Stimulated activated CD4-positive, alpha-beta T cell treated with anti-CD3 and anti-CD28 coated beads, Interleukin-2, amount 100 ng/mL, for 48 hours (primary cell): ENCODE measurements at places on chromosomes 7 and 10.

- DNase-seq: no peak
Measured at GRCh38 chr7:151807846-151808245, 69.1 kb downstream of the PRKAG2 start.

- no peak for DNase-seq
Measured at GRCh38 chr10:103441206-103441605, 11.0 kb downstream of the CALHM2 start.

DNA sequence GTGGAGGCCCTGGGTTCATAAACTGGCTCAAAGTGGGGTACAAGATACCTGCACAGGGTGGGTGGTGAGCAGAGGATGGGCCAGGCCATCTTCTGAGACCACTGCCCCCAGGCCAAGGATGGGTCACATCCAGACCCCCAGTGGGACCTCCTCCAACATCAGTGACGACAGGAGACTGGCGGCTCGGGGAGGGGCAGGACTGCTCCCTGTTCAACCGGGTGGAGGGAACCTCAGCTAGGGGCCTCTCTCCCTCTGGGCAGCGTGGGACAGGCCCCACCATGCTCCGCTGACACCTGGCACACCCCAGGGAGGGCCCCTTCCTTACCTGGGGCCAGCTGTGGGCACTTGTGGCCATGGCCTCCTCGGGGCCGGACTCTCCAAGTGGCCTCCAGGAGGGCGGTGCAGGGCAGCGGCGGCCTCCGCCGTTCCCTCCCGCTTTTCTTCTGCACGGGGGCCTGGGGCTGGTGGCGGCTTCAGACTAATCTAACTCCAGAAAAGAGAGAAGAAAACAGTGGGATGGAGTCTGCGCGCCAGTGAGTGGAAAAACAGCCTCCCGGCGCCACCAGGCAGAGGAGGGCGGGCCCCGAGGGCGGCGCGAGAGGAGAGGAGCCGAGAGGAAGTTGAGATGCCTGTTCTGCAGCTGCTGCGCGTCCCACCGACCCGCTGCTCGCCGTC lies at the start of gene CALHM2:
Gene CALHM2 (minus strand): TSS at position 540 of the 675 bp plus-strand sequence. CDS start 2,429 bp downstream, outside the sequence.
- peak; percentile 56 for DNase-seq

DNA sequence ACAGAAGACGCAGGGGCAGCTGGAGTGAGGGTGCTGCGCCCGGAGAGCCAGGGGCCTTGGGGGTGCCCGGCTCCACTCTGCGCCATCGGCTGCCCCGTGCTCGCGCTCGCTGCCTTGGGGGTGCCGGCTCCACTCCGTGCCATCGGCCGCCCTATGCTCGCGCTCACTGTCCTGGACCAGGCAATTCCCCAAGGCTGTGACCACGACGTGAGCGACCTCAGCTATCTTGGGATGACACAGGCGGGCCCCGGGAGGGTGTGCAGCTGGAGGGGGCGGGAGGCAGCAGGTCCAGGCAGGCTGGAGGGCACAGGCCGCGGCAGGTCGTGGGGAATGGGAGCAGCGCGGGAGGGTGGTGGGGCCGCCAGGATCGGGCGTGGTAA lies 29.7 kb downstream of the CYP2W1 start:
- DNase-seq: no peak

DNA sequence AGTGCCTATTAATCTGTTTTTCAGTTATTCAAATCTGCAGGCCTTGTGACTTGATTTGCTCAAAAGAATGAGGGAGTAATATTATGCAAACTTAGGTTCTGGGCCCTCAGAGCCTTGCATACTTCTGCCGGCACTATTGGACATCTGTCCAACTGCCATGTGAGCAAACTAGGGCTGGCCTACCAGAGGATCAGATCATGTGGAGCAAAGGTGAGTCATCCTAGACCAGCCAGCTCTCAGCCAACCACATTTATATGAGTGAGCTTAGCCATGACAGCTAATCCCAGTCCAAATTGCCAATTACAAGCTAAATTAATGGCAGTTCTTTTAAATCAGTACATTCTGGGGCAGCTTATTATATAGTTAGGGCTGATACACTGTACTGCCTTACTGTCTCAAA lies 69.6 kb downstream of the SDHAF3 start:
- no peak for DNase-seq

DNA sequence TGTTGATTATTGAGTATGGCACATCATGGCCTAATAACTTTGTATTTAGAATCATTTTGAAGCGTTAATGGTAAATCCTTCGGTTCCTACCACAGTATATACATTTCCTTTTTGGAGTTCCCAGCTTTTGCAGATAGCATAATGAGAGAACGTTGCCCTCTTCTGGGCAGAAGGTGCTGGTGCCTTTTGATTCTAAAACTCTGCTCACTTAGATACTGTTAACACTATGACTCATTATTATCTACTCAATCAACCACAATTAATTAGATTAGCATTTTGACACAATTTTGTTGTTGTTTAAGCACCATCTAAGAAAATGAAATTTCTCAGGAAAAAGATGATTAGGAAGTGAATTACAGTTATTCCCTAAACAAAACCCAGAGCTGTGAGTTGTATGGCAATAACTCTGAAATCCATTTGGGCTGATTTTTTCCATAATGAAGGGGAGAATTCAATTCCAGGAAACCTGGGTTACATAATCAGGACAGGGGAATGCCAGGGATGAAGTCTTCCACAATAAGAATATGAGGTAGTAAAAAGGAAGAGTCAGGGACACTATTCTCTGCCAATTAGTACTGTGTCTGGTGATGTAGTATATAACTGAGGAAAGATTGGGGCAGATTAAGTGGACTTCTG lies 11.5 kb upstream of the DLD start:
- DNase-seq: no peak

GRCh38 chr10:102382871-102383270 lies 12.6 kb upstream of the NFKB2 start:
- DNase-seq: no peak

DNA sequence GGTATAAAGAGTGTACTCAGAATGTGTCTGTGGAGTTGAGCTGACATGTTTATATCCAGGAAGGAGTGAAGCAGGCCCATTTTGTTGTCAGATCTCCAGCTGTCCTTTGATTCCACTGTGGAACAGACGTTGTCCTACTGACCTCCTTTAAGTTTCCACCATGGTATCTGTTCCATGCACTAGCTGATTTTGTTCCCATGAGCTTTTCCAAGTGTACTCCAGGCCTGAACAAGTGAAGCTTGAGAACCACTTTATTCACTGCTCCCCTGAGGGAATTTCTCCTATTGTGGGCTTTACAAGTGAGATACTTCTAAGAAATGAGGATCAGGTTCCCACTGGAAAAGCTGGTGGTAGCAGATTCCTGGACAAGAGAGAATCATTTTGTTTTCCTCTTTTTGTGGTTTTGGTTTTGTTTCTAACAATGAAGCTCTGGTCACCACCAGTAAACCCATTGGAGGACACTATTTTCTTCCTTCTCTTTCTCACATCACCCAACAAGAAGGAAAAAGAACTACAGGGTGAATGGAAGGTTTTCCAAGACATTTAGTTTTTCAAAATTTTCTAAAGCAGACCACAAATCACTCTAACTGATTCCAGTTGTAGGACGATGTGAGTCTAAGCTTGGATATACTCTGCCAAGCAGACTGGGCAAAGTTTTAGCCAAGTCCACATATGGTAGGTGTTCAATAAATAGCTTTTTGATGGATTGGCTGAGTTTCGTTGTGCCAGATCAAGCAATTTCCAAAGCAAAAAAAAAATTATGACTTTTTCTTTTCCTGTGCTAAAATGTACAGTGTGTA lies 144.2 kb downstream of the JCAD start:
- no peak for DNase-seq

DNA sequence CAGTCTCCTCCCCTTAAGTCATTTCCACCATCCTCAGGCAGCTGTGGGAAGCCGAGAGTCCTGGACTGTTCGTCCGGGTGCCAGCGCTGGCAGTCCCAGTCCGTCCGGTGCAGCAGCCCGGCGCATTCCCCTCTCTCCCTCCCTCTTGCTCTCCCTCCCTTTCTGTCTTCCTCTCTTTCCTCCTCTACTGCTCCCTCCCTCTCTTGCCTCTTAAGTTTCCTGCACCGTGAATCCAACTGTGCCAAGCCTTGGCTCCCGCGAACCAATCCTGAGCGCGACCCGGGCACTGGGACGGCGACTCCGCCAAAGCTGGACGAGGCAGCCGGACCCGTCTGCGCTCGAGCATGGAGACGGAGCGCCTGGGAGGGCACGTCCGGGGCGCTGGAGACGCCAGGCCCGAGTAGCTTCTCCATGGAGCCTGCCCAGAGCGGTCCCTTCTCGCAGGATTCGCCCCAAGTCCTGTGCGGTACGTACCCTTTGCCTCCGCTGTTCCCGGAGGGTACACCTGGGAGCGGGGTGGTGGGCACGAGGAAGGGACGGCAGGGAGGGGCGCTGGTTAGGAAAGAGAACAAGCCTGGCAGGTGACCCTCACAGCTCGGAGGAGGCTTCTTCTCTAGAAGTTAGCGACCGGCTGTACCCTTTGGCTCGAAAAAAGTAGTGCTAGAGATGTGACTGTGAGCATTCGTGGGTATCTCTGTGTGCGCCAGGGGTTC lies 1.0 kb downstream of the NXPH1 start:
- DNase-seq: no peak

DNA sequence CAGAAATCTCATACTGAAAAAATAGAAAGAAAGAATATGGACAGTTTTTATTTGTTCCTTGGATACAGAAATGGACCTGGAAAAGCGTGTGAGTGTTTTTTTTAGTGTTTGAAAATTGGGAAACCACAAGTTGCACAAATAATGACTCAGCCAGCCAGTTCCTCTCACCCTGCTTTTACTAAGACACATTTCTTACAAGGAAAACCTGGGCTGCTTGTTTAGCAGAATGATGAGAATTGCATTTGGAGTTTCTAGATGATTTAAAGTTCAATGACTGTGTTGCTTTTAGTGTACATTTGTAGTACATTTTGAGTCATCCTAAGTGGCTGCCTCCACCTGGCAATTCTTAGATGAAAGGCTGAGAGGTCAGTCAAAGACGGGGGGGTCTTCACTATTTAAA lies 218.7 kb downstream of the ABCA13 start:
- no peak for DNase-seq

DNA sequence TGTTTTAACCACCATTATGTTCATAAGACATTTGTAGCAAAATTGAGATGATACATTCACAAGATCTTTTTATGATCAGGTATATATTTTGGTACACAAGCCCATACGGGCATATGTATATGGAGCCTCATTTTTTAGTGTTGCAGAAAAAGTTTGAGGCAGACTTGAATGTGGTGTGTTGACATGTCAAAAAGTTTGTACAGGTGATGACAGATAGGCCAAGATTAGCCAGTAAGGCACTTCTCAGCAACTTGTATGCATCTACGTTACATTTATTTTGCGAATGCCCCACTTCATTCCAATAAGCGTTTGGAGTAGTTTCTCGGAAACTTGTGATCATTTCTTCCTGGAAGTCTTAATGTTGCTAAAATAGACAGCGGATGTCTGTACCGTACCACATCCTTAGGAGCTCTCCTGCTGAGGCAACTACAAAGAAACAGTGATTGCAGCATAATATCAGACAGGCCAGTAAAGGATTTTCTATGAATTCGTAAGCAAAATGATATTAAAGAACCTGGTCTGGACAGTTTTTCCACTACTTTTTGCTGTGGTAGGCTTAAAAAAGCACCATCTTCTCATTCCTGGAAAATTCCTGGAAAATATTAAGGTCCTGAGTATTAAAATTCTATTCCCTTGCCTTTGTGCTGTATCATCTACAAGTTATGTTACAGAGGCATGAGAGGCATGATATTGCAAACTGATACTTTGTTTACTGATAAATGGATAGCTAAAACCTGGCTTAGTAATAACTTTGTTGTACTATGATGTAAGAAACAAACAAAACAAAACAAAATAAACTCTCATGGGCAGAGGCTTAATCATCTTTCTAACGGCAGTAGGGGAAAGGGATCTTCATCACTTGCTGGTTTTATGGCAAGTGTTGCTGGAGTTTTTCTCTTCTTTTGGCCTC lies 153.6 kb downstream of the HDAC9 start:
- DNase-seq: no peak

- no peak for DNase-seq
Measured at GRCh38 chr10:69848454-69848853, 46.7 kb downstream of the COL13A1 start.

- DNase-seq: no peak
Measured at GRCh38 chr10:93493162-93493561, 3.2 kb upstream of the CEP55 start.

GRCh38 chr7:112546723-112547513 lies 66.1 kb downstream of the LSMEM1 start:
- DNase-seq: no peak

DNA sequence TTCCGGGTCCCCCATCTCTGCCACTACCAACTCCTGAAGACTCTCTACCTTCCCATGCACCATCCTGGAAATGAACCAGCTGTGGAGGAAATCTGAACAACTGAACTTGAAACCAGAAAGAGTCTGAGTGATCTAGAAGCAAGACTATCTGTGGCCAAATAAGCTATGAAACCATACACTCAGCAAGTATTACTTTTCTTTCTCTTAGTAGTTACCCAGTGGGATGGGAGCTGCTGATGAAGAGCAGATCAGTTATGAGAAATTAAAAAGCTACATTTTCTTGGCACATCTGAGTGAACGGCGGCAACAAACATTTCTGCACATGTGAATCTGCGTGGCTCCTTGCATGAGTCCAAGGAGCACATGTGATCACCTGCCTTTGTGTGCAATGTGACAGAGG lies 31.6 kb upstream of the AGK start:
- DNase-seq: no peak

GRCh38 chr7:137975768-137976167 lies 26.1 kb downstream of the CREB3L2 start:
- DNase-seq: no peak

DNA sequence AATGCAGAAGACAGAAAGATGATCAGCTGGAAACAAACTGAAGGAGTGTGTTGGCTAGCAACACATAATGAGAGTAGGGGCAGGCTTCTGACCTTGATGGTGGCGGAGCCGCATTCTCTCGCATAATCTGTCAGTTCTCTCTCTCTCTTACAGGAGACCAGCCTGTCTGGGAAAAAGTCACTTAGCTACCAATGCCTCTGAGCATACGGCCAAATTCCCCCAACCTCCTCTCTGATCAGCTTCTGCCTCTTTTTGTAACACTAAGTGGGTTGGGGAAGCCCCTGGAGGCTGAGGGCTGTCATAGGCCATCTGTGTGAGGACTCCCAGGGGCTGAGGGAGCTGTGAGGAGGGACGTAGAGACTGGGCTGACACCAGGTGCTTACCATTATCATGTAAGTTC lies 104.6 kb downstream of the HIPK2 start:
- DNase-seq: peak; percentile 23

GRCh38 chr10:86950349-86950748 lies 7.1 kb downstream of the MMRN2 start:
- DNase-seq: no peak
